ENCODE measurements at places on chromosomes 11 and 22. TPM values are rescaled to one million over a fixed set of nuclear protein-coding genes. Genes with fewer than 3 reads are reported as not detected.

The TRIM48 gene
- total RNA-seq, result not detected

The RAG1 gene
- total RNA-seq, result 1.3 TPM

The PRDM11 gene
- total RNA-seq, result 11.4 TPM

The UBQLNL gene
- 0.30 TPM for total RNA-seq

The SCGB1D4 gene
- not detected for total RNA-seq

The EIF3D gene
- total RNA-seq, result 164 TPM

The OR51E2 gene
- 0.40 TPM for total RNA-seq

The FGF3 gene
- not detected for total RNA-seq

The OR10A2 gene
- not detected for total RNA-seq

The SAA2 gene
- total RNA-seq, result not detected

The MPPED2 gene
- 70.9 TPM for total RNA-seq

The FOLR3 gene
- total RNA-seq, result 0.89 TPM

The ZNF215 gene
- total RNA-seq, result 2.8 TPM

The LDHA gene
- 391 TPM for total RNA-seq

The NRGN gene
- 1.5 TPM for total RNA-seq
